ENCODE measurements at places on chromosomes 4 and X. TPM values are rescaled to one million over a fixed set of nuclear protein-coding genes. Genes with fewer than 3 reads are reported as not detected.

SYTL5 gene
- not detected for polyA plus RNA-seq

DMRTC1 gene
- 0.21 TPM for polyA plus RNA-seq

LAS1L gene
- polyA plus RNA-seq: 40.6 TPM

ZCCHC4 gene
- polyA plus RNA-seq: 9.9 TPM

GRCh38 chrX:109537324-109537665, 651 bp downstream of the NXT2 start:
- no peak for DNase-seq

DNA sequence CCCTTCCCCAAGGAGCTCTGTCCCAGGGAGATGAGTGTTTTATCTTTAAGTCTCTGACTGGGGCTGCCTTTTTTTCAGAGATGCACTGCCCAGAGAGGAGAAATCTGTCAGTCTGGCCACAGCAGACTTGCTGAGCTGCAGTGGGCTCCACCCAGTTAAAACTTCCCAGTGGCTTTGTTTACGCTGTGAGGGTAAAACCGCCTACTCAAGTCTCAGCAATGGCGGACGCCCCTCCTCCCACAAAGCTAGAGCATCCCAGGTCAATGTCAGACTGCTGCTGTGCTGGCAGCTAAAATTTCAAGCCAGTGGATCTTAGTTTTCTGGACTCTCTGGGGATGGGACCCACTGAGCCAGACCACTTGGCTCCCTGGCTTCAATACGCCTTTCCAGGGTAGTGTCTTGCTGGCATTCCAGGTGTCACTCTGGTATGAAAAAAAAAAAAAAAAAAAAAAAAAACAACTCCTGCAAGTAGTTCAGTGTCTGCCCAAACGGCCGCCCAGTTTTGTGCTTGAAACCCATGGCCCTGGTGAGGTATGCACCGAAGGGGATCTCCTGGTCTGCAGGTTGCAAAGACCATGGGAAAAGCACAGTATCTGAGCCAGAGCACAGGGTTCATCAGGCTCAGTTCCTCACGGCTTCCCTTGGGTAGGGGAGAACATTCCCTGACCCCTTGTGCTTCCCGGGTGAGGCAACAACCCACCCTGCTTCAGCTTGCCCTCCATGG, 1616.1 kb upstream of the ADGRL3 start:
- no peak for DNase-seq

DNA sequence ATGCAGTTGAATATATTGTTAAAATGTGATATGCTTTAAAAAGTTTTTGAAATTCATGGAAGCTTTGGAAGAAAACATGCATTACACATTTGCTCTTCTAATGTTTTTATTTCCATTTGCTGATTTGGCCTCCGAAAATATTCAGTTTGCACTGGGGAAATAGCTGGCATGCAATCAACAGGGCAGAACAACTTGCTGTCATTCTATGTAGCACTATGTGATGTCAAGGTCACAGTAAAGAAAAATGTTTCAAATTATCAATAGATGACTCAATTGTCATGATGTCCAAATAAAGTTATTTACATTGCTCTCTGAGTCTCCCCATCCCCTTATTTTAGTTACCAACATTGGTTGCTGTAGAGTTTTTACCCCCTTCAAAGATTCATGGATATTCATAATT, 119.2 kb downstream of the TLL1 start:
- no peak for DNase-seq

GRCh38 chr4:128688846-128689437, 120.6 kb upstream of the JADE1 start:
- no peak for DNase-seq

DNA sequence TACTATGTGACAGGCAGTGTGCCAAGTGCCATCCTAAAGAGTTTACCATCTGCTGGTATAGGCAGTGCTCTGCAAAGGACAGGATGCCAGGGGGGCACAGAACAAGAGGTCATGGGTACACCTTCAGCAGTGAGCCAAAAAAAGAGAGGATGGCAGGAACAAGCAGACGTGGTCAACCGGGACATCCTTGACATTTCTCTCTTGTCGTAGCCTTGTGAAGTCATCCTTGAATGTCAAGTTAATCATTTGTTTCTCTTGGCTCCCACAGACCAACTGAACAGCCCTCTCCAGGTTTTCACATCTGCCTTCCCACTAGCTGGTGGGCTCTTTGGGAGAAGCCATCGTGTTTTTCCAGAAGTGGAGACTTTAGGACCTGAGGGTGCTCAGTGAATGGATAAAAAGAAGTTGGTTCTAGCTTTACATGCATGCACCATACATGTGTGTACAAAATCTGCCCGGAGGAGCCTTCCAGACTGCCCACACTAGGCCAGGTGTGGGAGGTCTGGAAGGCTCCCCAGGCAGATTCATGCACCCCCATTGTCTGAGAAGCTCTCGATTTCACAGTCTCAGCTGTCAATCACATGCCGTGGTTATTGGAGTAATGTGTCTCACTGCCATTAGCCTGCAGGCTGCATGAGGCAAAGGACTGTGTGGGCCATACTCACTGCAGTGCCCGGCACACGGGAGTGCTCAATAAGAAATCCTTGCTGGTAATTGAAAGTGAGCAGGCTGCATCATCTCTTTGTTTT, 16.4 kb downstream of the PNMA6F start:
- DNase-seq: no peak

- no peak for DNase-seq
Measured at GRCh38 chr4:90051999-90052398, 75.2 kb upstream of the CCSER1 start.

- no peak for DNase-seq
Measured at GRCh38 chrX:54246866-54247265, 63.8 kb upstream of the FAM120C start.

GRCh38 chrX:69556060-69557011, 52.2 kb downstream of the NALF2 start:
- no peak for DNase-seq

DNA sequence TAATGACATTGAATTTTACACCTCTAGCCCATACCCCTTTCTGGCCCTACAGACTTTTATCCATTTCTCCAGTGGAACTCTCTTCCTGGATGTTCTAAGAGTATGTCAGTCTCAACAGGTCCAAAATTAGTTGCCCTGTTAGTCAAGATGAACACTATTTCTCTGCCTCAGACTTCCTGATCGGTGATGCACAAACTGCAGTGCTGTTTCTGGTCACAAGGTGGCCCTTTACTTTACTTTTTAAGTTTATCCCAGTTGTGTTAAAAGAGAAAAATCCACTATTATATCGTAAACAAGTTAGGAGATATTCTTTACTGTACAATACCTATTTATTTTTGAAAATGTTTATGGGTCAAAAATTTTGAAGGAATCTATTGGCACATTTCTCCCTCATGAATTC, 13.1 kb downstream of the TCEAL7 start:
- DNase-seq: peak; percentile 7

DNA sequence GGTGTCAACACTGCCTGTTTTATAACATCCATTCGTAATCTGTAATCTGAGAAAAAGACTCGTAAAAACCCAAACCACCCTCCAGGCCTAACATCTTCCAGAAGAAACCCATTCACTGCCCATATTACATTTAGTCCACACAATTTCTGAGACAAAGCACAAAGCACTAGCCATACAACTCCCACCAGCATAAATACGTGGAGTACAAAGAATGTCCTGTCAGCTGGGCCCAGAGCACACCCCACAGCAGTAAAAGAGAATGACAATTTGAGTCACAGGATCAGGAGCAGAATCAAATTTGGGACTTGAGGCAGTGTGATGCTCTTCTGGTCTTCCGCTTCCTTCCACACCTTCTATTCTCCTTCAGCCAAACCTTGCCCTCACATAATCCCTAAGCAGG, 6.8 kb downstream of the MECP2 start:
- no peak for DNase-seq

DNA sequence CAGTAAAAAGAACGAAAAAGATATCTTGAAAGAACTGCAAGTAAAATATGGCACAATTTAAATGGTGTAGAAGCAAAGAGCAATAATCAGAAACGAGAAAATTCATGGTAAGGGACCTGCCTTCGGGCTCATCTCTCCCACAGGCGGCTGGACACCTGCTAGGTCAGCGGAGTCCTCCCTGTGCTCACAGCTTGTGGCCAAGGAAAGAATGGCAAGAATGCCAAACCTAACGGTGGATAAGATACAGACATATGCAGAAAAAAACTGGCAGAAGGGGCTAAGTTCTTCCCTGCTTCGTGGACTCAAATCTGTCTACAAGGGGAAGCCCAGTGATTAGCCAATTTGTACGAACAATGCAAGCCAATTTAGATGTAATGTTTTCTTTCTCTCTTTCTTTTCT, 152.1 kb upstream of the VCX start:
- no peak for DNase-seq
